ENCODE measurements at places on chromosomes 6 and 20. TPM values are rescaled to one million over a fixed set of nuclear protein-coding genes. Genes with fewer than 3 reads are reported as not detected.

GRCh38 chr6:148443798-148444560 is 101.3 kb downstream of the SASH1 start:
- no peak for DNase-seq

GRCh38 chr6:156589281-156589680 is 187.9 kb upstream of the ARID1B start:
- no peak for DNase-seq

DNA sequence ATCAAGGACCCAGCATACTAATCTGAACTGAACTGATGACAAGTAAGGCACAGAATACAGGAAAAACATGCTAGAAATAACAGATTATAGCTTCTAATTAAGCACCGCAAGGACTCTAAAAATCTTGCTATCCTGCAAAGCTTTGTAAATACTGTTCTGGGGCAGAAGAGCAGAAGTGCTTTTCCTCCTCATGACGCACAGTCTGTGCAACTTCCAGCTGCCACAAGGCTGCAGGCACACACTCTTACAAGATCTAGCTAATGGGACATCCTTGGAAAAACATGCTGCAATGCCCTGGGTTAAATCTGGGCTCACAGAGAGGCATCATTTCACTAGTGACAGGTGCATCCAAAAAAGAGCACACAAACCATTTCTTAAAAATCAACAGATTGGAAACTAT is 188.6 kb downstream of the GJA10 start:
- no peak for DNase-seq

ZNF311 gene
- total RNA-seq = 1.4 TPM

DNA sequence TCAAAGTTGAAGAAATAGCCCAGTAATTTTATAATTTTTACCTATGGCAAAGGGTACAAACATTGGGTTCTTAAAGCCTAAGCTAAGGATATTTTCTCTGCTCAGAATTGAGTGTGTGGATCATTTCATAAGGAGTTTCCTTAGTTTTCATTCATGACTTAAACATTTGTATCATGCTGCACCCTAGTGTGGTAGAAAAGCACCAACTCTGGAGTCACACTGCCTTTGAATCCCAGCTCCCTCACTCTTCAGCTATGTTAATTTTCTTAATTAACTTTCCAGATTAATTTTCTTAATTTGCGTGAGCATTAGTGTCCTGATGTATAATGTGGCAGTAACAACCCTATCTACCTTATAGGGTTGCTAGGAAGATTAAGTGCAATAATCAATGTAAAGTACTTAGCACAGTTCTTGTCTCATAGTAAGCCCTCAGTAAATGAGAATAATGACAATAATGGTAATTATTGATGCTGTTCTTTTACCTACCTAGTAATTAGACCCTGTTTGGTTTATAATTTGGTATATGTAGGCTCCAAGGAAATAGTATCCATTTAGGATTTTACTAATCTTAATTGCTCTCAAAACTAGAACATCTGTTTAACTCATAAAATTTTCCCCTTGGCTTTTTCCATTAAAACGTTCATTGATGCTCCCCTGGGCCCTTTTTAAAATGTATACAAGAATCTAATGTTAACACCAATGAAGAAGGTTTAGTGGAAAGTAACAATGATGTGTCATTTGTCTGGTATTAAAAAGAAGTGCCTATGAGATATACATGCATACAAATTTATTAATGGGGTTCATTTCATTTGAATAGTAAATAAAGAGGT is 31.6 kb downstream of the DSE start:
- DNase-seq = no peak

GRCh38 chr20:41001497-41001896 is 27.1 kb upstream of the TOP1 start:
- DNase-seq = no peak

DNA sequence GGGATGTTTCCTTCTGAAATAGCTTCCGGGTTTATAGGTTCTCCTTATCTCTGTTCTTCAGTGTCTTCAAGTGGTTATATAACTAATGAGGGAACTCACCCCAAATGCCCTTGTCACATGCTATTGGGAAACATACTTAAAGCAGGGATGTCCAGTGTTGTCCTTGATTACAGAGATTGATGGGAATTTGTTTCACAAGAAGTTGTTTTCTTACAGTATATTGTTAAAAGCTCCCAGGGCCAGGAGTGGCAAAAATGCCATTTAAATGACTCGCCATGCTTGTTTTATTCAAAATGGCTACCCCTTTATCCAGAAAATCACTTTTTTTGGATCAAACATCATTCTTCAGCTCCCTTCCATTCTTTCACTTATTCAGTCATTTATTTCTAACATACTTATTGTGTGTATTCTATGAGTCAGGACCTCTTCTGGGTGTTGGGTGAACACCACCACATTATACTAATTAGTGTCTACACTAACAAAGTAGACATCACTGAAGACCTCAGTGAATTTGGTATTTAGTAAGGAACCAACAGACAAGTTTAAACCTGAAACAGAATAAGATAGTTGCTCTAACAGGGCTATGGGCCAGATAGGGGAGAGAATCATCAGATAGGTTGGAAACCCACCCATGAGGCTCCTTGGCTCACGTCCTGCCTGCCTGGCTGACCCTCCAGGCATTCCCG is 791.1 kb downstream of the MAFB start:
- no peak for DNase-seq

PRDM13 gene
- not detected for total RNA-seq

- no peak for DNase-seq
Measured at GRCh38 chr20:2509468-2509781, 710 bp upstream of the ZNF343 start.

GRCh38 chr20:60000271-60001042 is 42.2 kb downstream of the CDH26 start:
- DNase-seq = no peak

SMPD2 gene
- 24.1 TPM for total RNA-seq

DNA sequence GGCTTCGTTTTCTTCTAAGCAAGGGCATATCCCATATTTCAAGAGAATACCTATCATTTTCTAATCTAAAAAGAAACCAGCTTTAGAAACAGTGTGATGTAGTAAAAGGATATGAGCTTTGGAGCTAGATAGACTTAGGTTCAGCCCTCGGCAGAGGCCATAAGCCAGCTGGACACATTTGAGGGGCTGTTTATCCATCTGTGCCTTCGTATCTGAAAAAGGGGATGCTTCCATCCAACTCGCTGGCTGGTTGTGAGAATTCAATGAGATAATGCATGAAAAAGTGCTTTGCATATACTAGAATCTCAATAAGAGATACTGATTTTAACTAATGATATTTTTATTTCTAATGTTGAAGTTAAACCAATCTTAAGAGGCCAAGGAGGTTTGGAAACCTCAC is 58.0 kb downstream of the PRL start:
- no peak for DNase-seq

DNA sequence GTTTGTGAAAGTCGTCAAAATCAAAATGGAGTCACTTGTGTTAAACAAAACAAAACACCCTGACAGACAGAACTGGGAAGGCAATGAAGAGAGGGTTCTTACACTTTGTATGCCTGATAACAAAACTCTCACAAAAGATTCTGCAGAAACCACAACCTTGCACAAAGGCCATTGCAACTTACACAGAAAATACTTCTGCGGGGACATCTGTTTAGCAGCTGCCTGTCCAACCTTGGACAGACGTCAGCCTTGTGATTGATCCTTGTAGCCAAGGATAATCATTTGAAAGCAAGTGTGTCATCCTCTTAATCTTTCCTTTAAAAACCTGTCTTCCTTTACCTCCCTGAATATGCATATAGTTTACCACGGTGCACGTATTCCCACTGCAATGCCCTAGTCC is 17.0 kb upstream of the SLC22A3 start:
- no peak for DNase-seq

- DNase-seq = no peak
Measured at GRCh38 chr6:115891750-115892149, 168.9 kb downstream of the FRK start.

GRCh38 chr6:73394577-73395354 is at the start of gene DDX43:
Gene DDX43 (plus strand): TSS chr6:73394828. CDS start chr6:73394906, 78 bp downstream.
- DNase-seq = peak; percentile 86

- DNase-seq = no peak
Measured at GRCh38 chr20:49149281-49150045, 38.7 kb downstream of the STAU1 start.

DNA sequence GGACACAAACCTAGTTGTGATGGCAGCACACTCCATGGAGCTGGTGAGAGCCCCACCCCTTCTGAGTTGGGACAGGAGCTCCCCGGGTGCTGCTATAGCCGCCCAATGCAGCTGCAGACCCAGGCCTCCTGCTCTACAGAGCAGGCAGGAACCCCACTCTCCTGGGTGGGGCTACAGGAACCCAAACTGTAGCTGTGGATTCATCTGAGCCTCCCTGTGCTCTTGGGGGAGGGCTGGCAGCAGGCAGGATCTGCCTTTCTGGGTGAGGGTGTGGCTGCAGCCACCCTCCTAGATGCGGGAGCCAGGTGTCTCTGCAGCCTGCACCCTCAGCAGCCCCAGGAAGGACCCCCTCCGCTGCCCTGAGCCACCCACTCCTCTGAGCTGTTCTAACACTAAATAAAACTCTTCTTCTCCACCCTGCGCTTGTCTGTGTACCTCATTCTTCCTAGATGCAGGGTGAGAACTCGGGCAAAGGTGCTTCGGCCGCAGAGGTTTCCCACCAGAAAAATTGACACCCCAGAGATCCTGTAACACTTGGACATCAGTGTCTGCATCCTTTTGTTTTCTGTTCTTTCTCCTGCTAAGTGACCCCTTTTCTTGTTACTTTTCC is 55.2 kb upstream of the KIF13A start:
- DNase-seq = peak; percentile 12

MYLK2 gene
- total RNA-seq = not detected

PRND gene
- total RNA-seq = not detected

- no peak for DNase-seq
Measured at GRCh38 chr6:43733471-43734293, 36.3 kb upstream of the VEGFA start.

DNA sequence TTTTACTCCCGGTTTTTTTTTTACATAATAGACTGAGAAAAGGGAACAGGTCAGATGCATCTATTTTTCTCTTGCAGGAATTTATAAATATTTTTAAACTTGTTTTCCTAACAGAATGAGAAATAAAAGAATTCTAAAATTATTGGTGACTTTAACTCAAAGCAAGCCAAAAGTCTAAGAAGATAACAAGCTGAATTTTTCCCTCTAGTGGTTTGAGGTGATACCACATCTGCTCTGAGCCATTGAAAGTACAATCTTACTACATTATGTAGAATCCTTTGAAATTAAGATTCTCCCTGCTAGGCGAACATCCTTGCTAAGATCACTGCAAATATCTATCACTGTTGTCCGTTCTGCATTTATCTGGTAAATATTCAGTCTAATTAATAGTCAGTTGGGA is 10.7 kb upstream of the STMND1 start:
- DNase-seq = no peak

GRCh38 chr6:106247293-106247692 is 78.3 kb downstream of the ATG5 start:
- DNase-seq = no peak

ELOVL2 gene
- total RNA-seq = not detected

DNA sequence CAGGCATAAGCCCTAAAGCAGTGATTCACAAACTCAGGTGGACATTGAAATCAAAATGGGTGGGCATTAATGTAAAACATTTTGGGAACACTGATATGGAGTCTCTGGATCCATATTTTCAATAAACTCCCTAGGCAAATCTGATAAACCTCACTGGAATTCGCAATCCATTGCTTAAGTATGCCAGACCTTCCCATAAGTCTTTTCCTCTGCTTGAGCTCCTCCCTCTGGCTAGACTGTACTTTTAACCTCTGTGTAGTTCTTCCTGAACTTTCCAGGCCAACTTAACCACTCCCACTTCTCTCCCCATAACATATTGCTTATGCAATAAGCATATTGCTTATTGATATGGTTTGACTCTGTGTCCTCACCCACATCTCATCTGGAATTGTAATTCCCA is 629.7 kb upstream of the IMPG1 start:
- DNase-seq = no peak

DNA sequence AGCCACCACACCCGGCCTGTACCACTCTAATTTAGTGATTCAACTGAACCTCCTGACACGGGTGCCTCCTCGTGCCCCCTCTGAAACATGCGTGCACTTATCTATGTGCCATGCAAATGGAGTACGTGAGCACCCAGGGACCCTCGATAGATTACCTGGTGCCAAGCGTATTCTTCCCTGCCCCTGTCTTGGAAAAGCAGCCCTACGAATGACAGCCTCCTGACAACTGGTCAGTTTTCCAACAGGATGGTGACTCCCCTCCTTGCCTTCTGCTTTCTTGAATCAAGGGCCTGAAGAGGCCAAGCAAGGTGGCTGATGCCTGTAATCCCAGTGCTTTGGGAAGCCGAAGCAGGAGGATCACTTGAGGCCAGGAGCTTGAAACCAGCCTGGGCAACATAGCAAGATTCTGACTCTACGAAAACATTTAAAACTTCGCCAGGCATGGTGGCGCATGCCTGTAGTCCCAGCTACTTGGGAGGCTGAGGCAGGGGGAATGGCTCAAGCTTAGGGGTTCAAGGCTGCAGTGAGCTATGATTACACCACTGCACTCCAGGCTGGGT is 25.4 kb upstream of the SYNJ2 start:
- no peak for DNase-seq

GRCh38 chr6:155678361-155678760 is 222.7 kb upstream of the NOX3 start:
- no peak for DNase-seq

MMP24 gene
- not detected for total RNA-seq

- no peak for DNase-seq
Measured at GRCh38 chr6:99092461-99092860, 144.7 kb upstream of the FBXL4 start.

Data from lower leg skin (tissue), 4 donors.